ENCODE measurements at places on chromosomes 3 and 15.

GRCh38 chr3:84140631-84141030 lies 818.2 kb upstream of the CADM2 start:
- no peak for DNase-seq

DNA sequence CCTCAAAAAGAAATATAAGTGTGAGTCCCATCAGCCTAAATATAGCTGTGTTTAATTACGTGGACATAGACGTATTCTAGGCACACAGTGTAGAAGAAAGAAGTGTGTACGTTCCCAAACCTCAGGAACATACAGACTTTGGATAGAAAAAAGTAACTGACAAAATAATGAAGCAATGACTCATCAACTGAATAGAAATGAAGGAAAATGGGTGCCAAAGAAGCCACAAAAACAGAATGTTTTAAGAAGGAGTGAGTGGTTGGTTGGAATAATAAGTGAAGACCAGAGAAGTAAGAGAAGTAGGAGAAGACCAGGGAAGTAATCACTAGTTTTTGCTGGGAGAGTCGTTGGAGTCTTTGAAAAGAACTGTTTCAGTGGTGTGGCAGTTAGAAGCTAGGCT lies 518.1 kb downstream of the ROBO1 start:
- DNase-seq: no peak

DNA sequence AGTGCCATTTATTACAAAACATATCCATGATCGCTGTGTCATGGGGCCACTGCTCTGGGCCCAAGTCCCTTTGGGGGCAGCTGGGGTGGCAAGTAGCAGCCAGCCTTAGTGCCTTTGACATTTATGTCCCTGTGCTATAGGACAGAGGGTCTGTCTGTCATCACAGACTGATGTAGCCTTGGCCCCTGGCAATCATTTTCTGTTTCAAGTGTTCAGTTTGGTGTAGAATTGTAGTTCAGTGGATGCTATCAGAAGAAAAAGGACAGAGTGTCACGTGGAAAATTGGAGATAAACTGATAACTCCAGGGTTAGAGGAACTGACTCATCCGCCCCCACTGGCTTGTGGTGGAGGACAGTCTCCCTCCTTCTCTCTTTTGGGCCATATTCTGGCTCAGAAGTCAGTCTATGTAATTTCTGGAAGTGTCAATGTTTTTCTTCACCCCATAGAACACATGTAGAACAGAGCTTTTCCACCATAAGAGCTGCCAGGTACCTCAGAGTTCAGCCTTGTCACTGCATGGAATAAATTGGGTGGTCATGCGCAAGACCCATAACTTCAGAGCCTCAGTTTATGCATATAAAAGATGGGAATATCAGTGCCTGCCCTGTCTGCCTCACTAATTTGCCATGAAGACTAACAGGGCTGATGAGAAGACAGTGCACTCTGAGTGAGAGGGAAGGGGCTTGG lies 4.5 kb upstream of the MRPS22 start:
- no peak for DNase-seq

- no peak for DNase-seq
Observed at GRCh38 chr3:72116226-72116625, 331.3 kb upstream of the PROK2 start.

- DNase-seq: no peak
Observed at GRCh38 chr3:73391984-73392383, 232.8 kb downstream of the PDZRN3 start.

DNA sequence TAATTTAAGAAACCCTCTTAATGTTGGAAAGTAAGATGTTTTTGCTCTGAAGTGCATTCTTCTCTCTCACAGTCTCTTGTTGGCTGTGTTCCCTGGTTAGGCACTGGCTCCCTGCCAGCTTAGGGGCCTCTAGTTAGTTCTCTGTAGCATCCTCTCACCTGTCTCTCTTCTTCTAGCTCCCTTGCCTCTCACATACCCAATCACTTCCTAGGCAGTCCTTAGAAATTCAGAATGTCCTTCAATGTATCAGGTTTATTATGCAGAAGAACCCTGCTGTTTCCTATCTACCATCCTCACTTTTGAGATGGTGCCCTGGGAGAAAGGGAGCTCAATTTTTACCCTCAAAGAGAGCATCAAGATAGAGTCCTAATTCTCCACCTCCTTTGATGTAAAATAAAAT lies 36.2 kb upstream of the CPNE4 start:
- no peak for DNase-seq

Measured in NCI-H345 (cell line).